G401 (cell line): ENCODE measurements at places on chromosomes 3 and 15.
A peak's percentile ranks its signal among the peaks of the same experiment; 100 is the strongest.

- DNase-seq = no peak
Measured at GRCh38 chr3:187290503-187290902, 1.0 kb downstream of the MASP1 start.

DNA sequence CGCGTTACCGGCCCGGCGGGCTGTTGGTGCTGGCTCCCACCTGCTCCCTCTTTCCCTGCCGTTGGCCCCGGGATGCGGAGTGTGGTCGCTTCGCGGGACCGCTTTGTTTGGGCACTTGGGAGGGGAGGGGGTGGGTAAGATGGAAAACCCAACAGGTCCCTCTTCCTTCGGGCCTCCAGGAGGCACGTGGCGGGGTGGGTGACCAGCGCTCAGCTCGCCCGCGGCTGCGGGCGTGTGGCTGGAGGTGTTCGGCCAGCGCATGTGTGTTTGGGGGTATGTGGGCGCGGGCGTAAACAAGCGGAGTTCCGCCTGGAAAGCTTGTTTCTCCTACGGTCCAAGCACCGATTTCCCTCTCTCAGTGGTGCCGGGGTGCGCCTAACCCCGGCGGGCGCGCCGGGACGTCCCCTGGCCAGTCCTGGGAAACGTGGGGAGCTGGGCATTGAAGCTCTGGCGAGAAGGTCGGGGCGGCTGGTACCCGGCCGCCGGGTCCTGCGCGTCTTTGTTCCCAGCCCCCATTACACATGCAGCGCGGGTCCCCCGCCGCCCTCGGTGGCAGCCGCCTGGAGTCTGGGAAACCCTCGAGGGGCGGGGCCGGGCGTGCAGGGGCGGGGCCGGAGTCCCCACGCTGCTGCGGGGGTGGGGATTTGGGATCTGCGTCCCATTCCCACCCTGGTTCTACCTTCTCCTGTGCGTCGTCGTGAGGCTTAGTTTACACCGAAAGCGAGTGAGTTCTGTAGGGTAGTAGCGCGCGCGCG, 1.4 kb downstream of the ACVR2B start:
- peak; percentile 79 for DNase-seq

GRCh38 chr3:16234281-16234680, 30.5 kb downstream of the DPH3 start:
- no peak for DNase-seq

GRCh38 chr15:98694161-98694560, 45.8 kb downstream of the IGF1R start:
- DNase-seq = no peak

DNA sequence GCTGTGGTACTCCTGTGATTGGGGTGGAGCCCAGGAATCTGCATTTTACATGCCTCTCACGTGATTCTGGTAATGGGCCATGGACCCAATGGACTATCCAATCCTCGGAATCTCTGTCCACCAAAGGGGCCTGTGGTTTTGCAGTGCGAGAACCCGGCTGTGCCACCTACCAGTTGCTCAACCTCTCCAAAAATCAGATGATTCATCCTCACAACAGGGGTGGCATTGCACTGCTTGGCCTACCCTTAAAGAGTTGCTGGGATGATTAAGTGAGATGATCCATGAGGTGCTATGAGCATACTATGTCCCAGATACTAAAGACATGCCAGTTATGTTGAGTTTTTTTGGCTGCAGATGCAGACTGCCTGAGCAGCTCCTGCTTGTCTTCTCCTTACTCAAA, 5.1 kb downstream of the ANP32A start:
- DNase-seq = no peak

- no peak for DNase-seq
Measured at GRCh38 chr15:57762302-57762701, 55.8 kb downstream of the POLR2M start.
